ENCODE measurements at places on chromosomes 1 and 21. TPM values are rescaled to one million over a fixed set of nuclear protein-coding genes. Genes with fewer than 3 reads are reported as not detected.

GRCh38 chr1:221794079-221794670 is 52.3 kb upstream of the DUSP10 start:
- no peaks in the 10 kb centered on the region for H3K36me3 ChIP-seq
- no peak overlapping the region for H3K4me3 ChIP-seq
- no peaks in the 10 kb centered on the region for H3K4me1 ChIP-seq
- no peak for DNase-seq
- H3K27me3 ChIP-seq, result no peaks in the 10 kb centered on the region
- no peak overlapping the region for H3K27ac ChIP-seq

DNA sequence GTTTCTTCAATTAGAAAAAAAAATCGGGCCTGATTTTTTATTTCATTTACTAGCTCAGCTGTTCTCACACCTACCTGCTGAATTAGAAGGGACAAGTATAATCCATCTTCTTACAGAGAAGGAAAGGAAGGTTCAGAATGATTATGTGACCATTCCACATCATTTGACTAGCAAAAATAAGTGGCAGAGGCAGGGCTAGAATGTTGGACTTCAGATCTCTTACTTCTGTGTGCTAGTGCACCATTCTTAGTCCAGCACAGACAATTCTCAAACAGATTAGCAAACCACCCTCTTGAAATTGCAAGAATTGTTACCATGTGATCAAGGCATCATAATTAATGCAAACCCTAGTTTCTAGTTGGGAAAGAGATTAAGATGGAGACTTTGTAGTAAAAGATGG is 32.7 kb downstream of the CTH start:
- no peak overlapping the region for H3K4me3 ChIP-seq
- H3K4me1 ChIP-seq, result no peaks in the 10 kb centered on the region
- DNase-seq, result no peak
- no peaks in the 10 kb centered on the region for H3K27me3 ChIP-seq

TRMT13 gene
- total RNA-seq, result 7.8 TPM

- DNase-seq, result no peak
- H3K4me1 ChIP-seq, result no peaks in the 10 kb centered on the region
- no peak overlapping the region for H3K27ac ChIP-seq
- H3K27me3 ChIP-seq, result no peaks in the 10 kb centered on the region
- H3K4me3 ChIP-seq, result no peak overlapping the region
These were observed 53.6 kb downstream of the UBE2T start for GRCh38 chr1:202288177-202288576.

AGMAT gene
- 0.27 TPM for total RNA-seq

SLC45A1 gene
- total RNA-seq, result 0.13 TPM

- no peaks in the 10 kb centered on the region for H3K27me3 ChIP-seq
- H3K4me1 ChIP-seq, result peaks cover 71% of the 10 kb centered on the region
- no peaks in the 10 kb centered on the region for H3K36me3 ChIP-seq
- H3K27ac ChIP-seq, result peak overlapping the region; percentile 94
These were observed 30.5 kb upstream of the BTG2 start for GRCh38 chr1:203274603-203275381.

- H3K27me3 ChIP-seq, result no peaks in the 10 kb centered on the region
- no peak for DNase-seq
- peaks cover 33% of the 10 kb centered on the region for H3K4me1 ChIP-seq
- H3K36me3 ChIP-seq, result no peaks in the 10 kb centered on the region
- H3K4me3 ChIP-seq, result no peak overlapping the region
These were observed 10.6 kb upstream of the F3 start for GRCh38 chr1:94552071-94552586.

- H3K27me3 ChIP-seq, result no peaks in the 10 kb centered on the region
- H3K4me1 ChIP-seq, result peaks cover 35% of the 10 kb centered on the region
- H3K36me3 ChIP-seq, result no peaks in the 10 kb centered on the region
- no peak overlapping the region for H3K27ac ChIP-seq
- no peak overlapping the region for H3K4me3 ChIP-seq
- no peak for DNase-seq
These were observed 34.8 kb downstream of the KCNAB2 start for GRCh38 chr1:6080469-6080868.

GRCh38 chr1:48761986-48762385 is 14.7 kb downstream of the BEND5 start:
- no peak for DNase-seq
- H3K36me3 ChIP-seq, result no peaks in the 10 kb centered on the region
- H3K4me3 ChIP-seq, result no peak overlapping the region

TAF13 gene
- total RNA-seq, result 43.4 TPM

WNT4 gene
- total RNA-seq, result 4.8 TPM

- DNase-seq, result no peak
- peaks cover 63% of the 10 kb centered on the region for H3K36me3 ChIP-seq
- peak overlapping the region; percentile 96 for H3K27ac ChIP-seq
These were observed 2.1 kb downstream of the KHDC4 start for GRCh38 chr1:155932081-155932480.

DNA sequence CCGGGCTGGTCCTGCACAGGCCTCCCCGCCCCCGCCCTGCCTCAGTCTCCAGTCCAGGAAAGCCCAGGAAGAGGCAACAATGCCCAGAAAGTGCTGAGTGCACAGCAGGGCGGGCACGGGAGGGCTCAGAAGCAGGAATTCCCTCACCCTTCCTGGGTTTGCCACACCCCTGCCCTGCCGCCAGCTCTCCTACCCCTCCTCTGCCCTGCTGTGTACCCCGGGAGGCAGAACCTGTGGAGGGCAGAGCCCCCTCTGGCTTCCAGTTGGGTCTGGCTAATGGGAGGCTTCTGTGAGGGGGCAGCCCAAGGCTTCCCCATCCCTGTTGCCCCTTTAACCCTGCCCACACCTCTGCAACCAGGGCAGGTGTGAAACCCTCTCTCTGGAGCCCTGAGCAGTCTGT is 47.5 kb upstream of the CSF3R start:
- H3K27me3 ChIP-seq, result no peaks in the 10 kb centered on the region
- no peak overlapping the region for H3K4me3 ChIP-seq
- no peaks in the 10 kb centered on the region for H3K36me3 ChIP-seq
- H3K4me1 ChIP-seq, result no peaks in the 10 kb centered on the region
- no peak for DNase-seq

TMPRSS3 gene
- not detected for total RNA-seq

GRCh38 chr1:192011525-192011924 is 146.7 kb upstream of the RGS18 start:
- no peak for DNase-seq
- H3K27ac ChIP-seq, result no peak overlapping the region
- H3K36me3 ChIP-seq, result no peaks in the 10 kb centered on the region

- H3K27ac ChIP-seq, result no peak overlapping the region
- no peaks in the 10 kb centered on the region for H3K4me1 ChIP-seq
- no peaks in the 10 kb centered on the region for H3K27me3 ChIP-seq
- no peak for DNase-seq
- no peak overlapping the region for H3K4me3 ChIP-seq
- H3K36me3 ChIP-seq, result peaks cover 100% of the 10 kb centered on the region
These were observed 12.3 kb downstream of the ZRANB2 start for GRCh38 chr1:71068325-71069240.

- no peak overlapping the region for H3K4me3 ChIP-seq
- no peaks in the 10 kb centered on the region for H3K36me3 ChIP-seq
- no peak overlapping the region for H3K27ac ChIP-seq
- H3K4me1 ChIP-seq, result no peaks in the 10 kb centered on the region
- no peaks in the 10 kb centered on the region for H3K27me3 ChIP-seq
These were observed 95.6 kb upstream of the C8B start for GRCh38 chr1:57061369-57061768.

- no peaks in the 10 kb centered on the region for H3K36me3 ChIP-seq
- no peaks in the 10 kb centered on the region for H3K27me3 ChIP-seq
- H3K4me1 ChIP-seq, result no peaks in the 10 kb centered on the region
- H3K27ac ChIP-seq, result no peak overlapping the region
- no peak overlapping the region for H3K4me3 ChIP-seq
- DNase-seq, result no peak
These were observed 73.4 kb upstream of the SYT6 start for GRCh38 chr1:114227059-114227458.

TFF2 gene
- total RNA-seq, result 1.7 TPM

GRCh38 chr1:227299688-227300087 is 18.6 kb downstream of the CDC42BPA start:
- DNase-seq, result no peak
- no peaks in the 10 kb centered on the region for H3K27me3 ChIP-seq
- H3K4me1 ChIP-seq, result peaks cover 31% of the 10 kb centered on the region
- H3K36me3 ChIP-seq, result no peaks in the 10 kb centered on the region
- H3K4me3 ChIP-seq, result no peak overlapping the region
- H3K27ac ChIP-seq, result peak overlapping the region; percentile 48

DNA sequence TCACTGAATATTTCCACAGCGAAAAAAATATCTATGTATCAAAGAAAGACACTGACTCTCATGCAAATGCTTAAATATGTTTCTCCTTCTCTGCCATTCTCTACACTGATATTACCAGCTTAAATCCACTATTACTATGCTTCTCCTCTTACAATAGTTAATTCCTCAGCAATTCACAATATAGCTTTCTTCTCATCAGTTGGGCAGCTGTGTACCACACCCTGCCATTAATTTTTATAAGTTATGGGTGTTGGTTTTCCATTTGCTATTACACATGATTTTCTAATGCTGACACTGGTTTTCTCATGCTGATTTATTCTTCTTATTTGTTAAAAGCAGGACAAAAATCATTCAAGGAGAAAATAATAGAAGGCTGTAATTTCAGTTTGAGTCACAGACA is 251.8 kb downstream of the TBX15 start:
- H3K4me1 ChIP-seq, result no peaks in the 10 kb centered on the region
- no peak overlapping the region for H3K27ac ChIP-seq
- H3K27me3 ChIP-seq, result no peaks in the 10 kb centered on the region
- DNase-seq, result no peak

GRCh38 chr21:36504067-36505058 is 24.4 kb upstream of the CLDN14 start:
- no peaks in the 10 kb centered on the region for H3K36me3 ChIP-seq
- DNase-seq, result no peak
- peaks cover 4% of the 10 kb centered on the region for H3K27me3 ChIP-seq

- no peak overlapping the region for H3K4me3 ChIP-seq
- H3K27me3 ChIP-seq, result peaks cover 43% of the 10 kb centered on the region
- no peaks in the 10 kb centered on the region for H3K36me3 ChIP-seq
- DNase-seq, result no peak
- H3K4me1 ChIP-seq, result no peaks in the 10 kb centered on the region
These were observed 174.4 kb upstream of the GALNT2 start for GRCh38 chr1:229892515-229893117.

DNA sequence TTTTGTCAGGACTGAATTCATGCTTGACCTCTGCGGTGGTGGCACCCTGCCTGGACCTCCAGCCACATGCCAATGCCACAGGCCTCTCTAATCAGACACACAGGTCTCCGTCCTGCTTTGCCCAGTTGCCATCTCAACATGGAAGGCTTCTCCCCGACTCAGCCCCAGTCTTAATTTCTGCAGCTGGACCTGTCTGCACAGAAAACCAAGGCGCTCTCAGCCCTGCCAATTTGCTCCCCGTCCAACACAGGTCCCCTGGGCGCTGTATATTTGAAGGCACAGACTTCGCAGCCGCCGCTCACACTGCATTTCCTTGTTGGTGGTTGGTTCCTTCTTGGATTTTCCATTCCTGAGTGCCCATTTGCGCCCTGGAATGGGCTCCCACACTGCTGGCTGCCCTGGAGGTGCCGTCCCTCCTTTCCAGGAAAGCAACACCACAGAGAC is 28.0 kb upstream of the PLEKHG5 start:
- no peak for DNase-seq
- no peak overlapping the region for H3K27ac ChIP-seq
- no peak overlapping the region for H3K4me3 ChIP-seq
- H3K36me3 ChIP-seq, result peaks cover 9% of the 10 kb centered on the region
- H3K27me3 ChIP-seq, result no peaks in the 10 kb centered on the region

SPATA6 gene
- 2.9 TPM for total RNA-seq

TEDDM1 gene
- not detected for total RNA-seq

SH2D2A gene
- total RNA-seq, result not detected

CHI3L2 gene
- total RNA-seq, result 42.4 TPM

DNA sequence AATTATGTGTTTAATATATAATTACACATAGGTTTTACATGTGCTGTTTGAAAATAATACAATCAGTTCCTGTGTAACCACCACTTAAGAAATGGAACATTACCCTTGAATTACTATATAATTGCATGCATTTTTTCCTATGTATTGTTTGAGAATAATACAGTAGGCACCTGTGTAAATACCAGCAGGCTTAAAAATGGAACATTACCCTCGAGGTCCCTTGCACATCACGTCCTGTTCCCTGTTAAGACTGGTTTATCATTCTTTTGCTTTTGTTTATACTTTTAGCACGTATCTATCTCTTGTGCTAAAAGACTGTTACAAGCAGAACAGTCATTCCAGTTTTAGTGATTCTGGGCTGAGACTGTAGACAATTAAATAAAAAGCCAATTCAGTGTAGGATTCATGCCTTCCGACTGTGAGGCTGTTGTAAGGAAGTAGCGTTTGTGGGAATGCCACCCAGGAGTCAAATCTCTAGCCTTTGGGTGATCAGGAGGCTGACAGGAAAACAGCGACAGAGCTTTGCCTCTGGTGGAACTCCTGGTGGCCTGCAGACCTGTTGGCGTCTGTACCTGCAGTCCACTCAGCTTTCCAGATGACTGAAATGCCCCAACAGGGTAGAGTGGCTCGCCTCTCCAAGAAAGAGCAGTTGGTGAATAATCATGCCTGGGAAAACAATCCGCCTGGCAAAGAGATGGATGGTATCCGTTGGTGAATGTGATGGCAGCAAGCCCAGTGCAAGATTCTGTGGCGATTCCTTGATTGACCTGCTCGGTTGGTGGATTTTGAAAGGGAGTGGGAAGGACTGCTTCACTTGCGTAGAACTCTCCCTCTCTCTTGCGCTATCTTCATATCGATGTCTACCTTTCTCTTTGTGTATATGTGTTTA is 58.0 kb downstream of the DISC1 start:
- H3K27ac ChIP-seq, result peak overlapping the region; percentile 62
- H3K4me1 ChIP-seq, result peaks cover 11% of the 10 kb centered on the region
- H3K27me3 ChIP-seq, result no peaks in the 10 kb centered on the region
- DNase-seq, result no peak

- H3K27me3 ChIP-seq, result no peaks in the 10 kb centered on the region
- no peak for DNase-seq
- peaks cover 64% of the 10 kb centered on the region for H3K4me1 ChIP-seq
- H3K4me3 ChIP-seq, result no peak overlapping the region
- no peaks in the 10 kb centered on the region for H3K36me3 ChIP-seq
These were observed 121.8 kb downstream of the EPHB2 start for GRCh38 chr1:22832414-22832786.

FYB2 gene
- total RNA-seq, result not detected

ATAD3C gene
- total RNA-seq, result under 0.01 TPM

GRCh38 chr1:59994302-59995198 is 68.0 kb upstream of the CYP2J2 start:
- H3K36me3 ChIP-seq, result no peaks in the 10 kb centered on the region
- H3K27ac ChIP-seq, result no peak overlapping the region
- DNase-seq, result no peak

VCAM1 gene
- total RNA-seq, result 1.1 TPM

DNA sequence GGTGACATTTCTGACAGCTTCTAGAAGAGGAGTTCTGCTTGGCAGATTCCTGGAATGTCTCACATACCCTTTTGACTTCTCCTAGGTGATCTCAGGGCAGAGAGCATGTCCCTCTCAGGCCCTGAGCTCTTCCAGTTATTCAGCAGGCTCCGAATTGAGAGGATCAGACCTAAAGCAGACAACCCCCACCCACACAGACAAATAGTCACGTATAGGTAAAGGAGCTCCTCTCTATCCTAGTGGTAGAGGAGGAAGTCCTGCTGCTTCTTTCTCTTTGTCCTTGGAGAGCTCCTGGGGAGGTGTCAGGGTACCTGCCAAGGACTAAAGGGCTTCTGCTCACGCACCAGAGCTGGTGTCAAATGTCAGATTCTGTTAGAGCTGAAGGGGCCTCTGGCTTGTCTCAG is 128.1 kb downstream of the IER5 start:
- no peak for DNase-seq
- H3K27me3 ChIP-seq, result peaks cover 4% of the 10 kb centered on the region
- no peak overlapping the region for H3K4me3 ChIP-seq
- H3K27ac ChIP-seq, result no peak overlapping the region
- H3K36me3 ChIP-seq, result no peaks in the 10 kb centered on the region
- no peaks in the 10 kb centered on the region for H3K4me1 ChIP-seq

All from esophagus squamous epithelium (tissue), 5 donors.